ENCODE measurements at places on chromosomes 1 and 21. TPM values are rescaled to one million over a fixed set of nuclear protein-coding genes. Genes with fewer than 3 reads are reported as not detected.

Gene EPHA10
- not detected for total RNA-seq

Gene CBR3
- total RNA-seq = 5.6 TPM

Gene EVA1C
- 41.2 TPM for total RNA-seq

Gene EPHA8
- not detected for total RNA-seq

Gene USP33
- total RNA-seq = 30.8 TPM

Gene EVA1B
- 132 TPM for total RNA-seq

Gene ACTN2
- not detected for total RNA-seq

Gene HHAT
- 5.9 TPM for total RNA-seq

Gene ACTL8
- not detected for total RNA-seq

Gene IVL
- total RNA-seq = not detected

Gene PLA2G4A
- 2.0 TPM for total RNA-seq

Gene FAM78B
- total RNA-seq = not detected

Gene HMCN1
- 9.2 TPM for total RNA-seq

Gene GPR25
- not detected for total RNA-seq

Gene SAMD13
- total RNA-seq = 1.5 TPM

Gene KRTAP21-2
- not detected for total RNA-seq

Gene OR2L8
- total RNA-seq = not detected

Gene MUL1
- total RNA-seq = 35.2 TPM

Gene CTSS
- total RNA-seq = 137 TPM

Gene CCDC27
- total RNA-seq = not detected

Gene ADAM30
- not detected for total RNA-seq

Gene MPZL1
- 85.9 TPM for total RNA-seq

Gene RIMS3
- under 0.01 TPM for total RNA-seq

Gene ITLN2
- not detected for total RNA-seq

Gene ATPAF1
- total RNA-seq = 20.8 TPM

Gene NBPF4
- not detected for total RNA-seq

Gene C21orf58
- 1.6 TPM for total RNA-seq

Gene TIMM17A
- total RNA-seq = 47.8 TPM

Gene ITGB2
- not detected for total RNA-seq

Gene VASH2
- total RNA-seq = 0.53 TPM

Gene IL19
- not detected for total RNA-seq

Gene CD1D
- 0.06 TPM for total RNA-seq

Gene AGBL4
- total RNA-seq = not detected

Gene RHBDL2
- total RNA-seq = not detected

Gene RAB3GAP2
- total RNA-seq = 21.4 TPM

Gene CCDC30
- 0.34 TPM for total RNA-seq

Gene ARHGAP29
- total RNA-seq = 221 TPM

Gene ZNF695
- 2.3 TPM for total RNA-seq

Gene LCE3D
- total RNA-seq = not detected

Gene KRTAP13-2
- total RNA-seq = not detected

Gene CD244
- total RNA-seq = not detected

Gene ASAP3
- 9.8 TPM for total RNA-seq

Gene PROK1
- not detected for total RNA-seq

Gene POU2F1
- total RNA-seq = 9.7 TPM

Gene TMEM125
- not detected for total RNA-seq

Gene FAM72D
- 0.48 TPM for total RNA-seq

Gene NR5A2
- 18.1 TPM for total RNA-seq

Gene NBL1
- total RNA-seq = 72.9 TPM

Gene THEM5
- not detected for total RNA-seq

Gene S100A2
- total RNA-seq = 3.9 TPM

Gene NUAK2
- 17.7 TPM for total RNA-seq

Gene FNDC5
- not detected for total RNA-seq

Gene PARK7
- 212 TPM for total RNA-seq

Gene CRNN
- total RNA-seq = not detected

Gene BACE2
- 408 TPM for total RNA-seq
